D721Med (cell line): ENCODE measurements at places on chromosomes 7 and 10.

DNA sequence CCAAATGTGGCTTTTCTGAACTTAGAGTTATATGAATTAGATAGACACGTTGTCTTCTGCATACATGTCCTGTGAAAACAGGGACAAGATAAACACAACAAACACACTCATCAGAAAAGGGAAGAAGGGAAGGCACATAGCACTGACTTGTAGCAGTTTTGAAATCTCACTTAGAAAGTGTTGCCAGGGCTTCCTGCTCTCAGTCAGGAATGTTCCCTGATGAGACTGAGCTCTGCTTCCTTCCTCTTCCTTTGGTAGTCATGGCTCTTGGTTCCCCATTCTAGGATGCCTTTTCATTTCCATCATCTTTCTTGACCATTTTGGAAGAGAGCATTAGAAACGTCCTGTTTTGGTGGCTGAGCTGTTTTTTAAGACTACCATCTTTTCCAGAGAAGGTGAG is 233.8 kb upstream of the LYZL1 start:
- DNase-seq = no peak

DNA sequence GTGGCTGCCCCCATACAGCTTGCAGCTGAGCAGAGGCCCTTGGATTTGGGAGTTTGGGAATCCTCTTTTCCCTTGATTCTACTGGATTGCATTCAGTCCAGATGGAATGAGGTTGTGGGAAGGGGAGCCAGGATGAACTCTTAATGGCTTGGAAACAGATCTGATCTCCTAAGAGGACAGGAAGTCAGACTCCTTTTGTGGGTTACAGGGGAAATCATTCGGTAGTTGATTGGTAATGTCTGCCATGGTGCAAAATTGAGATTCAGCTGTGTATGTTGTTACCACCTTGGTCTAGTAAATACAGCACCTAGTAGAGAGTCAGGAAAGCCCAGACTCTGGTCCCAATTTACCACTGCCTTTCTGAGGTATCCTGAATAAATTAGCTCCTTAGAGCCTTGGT is 144.2 kb upstream of the TNRC18 start:
- DNase-seq = no peak

- DNase-seq = no peak
Observed at GRCh38 chr10:110479710-110480109, 18.0 kb upstream of the DUSP5 start.

DNA sequence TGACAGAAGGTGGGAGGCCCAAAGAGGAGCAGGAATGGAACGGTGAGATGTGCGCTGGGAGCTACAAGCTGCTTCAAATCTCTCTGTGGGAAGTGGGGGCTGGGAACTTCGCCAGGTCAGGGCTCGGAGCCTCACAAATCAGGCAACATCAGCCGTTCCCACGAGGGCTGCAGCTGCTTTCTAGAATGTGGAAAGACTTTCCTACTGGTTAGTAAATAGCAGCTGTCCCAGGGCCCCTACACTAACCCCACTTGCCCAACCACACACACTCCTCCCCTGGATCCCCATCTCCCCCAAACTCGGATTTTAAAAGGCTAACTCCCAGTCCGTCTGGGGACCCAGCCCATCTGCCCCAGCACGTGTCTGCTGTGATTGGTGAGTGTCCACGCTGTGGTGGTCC is 40.6 kb upstream of the PITRM1 start:
- no peak for DNase-seq

DNA sequence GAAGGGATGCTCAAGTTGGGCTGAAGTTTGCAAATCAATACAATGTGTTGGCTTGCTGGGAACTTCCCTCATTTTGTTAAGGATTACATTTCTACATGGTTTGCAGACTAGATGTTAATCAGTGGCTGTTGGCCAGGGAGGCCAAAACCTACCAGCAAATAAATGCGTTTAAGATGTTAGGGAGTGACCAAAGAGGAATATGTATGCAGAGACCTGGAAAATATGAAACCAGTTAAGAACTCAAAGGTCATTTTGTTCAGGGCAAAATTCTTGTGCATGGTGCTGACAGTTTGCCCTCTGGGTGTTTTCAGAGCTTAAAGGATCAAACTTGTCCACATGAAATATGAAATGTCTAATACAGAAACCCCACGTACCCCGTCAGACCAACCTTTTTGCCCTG is 30.3 kb downstream of the GATA3 start:
- no peak for DNase-seq

DNA sequence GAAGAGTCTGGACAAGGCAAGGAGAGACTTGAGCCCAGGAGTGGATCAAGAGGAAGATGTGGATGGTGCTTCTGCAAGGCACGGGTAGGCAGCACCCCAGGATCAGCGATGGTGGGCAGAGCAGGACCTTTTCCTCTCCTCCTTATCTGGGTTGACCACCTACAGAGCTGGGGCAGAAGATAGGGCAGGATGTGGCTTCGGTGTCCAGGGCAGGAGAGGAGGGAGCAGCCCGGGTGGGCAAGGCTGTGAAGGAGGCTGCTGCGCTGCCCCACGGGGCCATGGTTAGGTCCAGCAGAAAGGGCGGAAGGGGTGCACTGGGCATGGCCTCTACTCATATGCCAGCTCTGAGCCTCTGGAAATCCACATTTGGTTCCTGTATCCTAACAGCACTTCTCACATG is 20.0 kb upstream of the PARP12 start:
- DNase-seq = no peak

GRCh38 chr7:28151965-28152364 is 28.6 kb downstream of the JAZF1 start:
- no peak for DNase-seq

GRCh38 chr7:3880228-3880987 is 579.4 kb downstream of the SDK1 start:
- DNase-seq = no peak
